CD4-positive, alpha-beta T cell treated with Interleukin-12 subunit alpha and Interleukin-12 subunit beta, for 1 hour (primary cell): ENCODE measurements at places on chromosomes 7 and 10.
A peak's percentile ranks its signal among the peaks of the same experiment; 100 is the strongest.

DNA sequence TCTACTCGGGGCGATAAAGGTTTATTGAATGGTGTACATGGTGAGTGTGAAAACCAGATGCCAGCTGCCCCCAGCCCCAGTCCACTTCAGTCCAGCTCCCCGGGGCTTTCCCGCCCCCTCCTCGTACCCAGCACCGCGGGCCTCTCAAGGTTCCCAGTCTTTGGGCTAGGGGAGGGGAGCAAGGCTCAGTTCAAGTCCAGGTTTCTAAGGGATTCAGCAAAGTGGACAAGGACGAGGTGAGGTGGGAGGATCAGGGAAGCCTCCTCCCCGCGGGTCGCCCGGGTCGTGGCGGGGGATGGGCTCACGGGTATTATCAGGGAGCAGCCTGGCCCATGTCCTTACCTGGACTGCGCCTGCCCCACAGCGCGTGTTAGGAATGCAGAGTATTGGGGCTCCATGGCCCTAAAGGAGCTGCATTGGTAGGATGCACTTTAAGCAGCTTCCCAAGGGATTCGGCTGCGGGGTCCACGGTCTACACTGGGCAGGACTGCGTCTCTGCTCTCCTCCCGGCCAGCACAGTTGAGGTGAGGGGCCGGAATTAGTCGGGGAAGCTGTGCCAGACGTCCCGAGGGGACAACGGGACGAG lies 541 bp upstream of the PFKFB3 start:
- no peak for DNase-seq

DNA sequence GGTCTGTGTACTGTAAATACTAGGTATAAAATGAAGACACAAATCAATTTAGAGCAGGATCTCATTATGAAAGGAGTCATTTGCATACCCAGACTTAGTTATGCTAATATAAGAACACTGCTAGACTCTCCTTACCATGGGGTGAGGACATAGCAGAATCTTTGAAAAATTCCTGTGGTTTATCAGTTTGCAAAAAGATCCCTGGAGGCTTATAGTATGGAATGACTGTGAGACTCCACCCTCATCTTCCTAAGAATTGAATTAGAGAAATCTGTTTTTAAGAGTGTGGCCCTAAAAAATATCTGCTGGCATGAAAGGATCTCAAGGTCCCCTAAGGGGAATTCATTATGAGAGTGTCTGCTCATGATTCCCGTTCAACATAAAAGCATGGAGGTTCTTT lies 63.2 kb downstream of the WNT2 start:
- no peak for DNase-seq

- DNase-seq = no peak
Observed at GRCh38 chr10:129021594-129022304, 445.3 kb upstream of the MGMT start.

DNA sequence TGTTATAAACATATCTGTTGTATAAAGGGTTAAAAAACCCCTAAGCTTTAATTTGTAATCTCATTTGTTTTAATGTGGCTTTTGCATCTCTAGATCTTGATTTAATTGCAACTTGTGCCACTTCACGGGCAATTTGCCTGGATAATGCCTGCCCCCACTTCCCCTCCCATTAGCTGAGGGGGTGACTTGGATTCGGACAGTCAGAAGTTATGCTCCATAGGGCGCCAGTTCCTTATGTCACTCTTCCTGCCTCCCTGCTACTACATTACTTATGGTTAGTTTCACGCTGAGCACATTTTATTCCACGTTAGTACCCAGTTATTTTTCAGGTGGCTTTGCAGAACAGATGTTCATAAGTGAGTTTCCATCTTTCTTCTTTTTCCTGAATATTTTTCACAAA lies 1015.2 kb upstream of the PHF14 start:
- DNase-seq = no peak

- no peak for DNase-seq
Observed at GRCh38 chr10:64286533-64286932, 765.3 kb downstream of the REEP3 start.

DNA sequence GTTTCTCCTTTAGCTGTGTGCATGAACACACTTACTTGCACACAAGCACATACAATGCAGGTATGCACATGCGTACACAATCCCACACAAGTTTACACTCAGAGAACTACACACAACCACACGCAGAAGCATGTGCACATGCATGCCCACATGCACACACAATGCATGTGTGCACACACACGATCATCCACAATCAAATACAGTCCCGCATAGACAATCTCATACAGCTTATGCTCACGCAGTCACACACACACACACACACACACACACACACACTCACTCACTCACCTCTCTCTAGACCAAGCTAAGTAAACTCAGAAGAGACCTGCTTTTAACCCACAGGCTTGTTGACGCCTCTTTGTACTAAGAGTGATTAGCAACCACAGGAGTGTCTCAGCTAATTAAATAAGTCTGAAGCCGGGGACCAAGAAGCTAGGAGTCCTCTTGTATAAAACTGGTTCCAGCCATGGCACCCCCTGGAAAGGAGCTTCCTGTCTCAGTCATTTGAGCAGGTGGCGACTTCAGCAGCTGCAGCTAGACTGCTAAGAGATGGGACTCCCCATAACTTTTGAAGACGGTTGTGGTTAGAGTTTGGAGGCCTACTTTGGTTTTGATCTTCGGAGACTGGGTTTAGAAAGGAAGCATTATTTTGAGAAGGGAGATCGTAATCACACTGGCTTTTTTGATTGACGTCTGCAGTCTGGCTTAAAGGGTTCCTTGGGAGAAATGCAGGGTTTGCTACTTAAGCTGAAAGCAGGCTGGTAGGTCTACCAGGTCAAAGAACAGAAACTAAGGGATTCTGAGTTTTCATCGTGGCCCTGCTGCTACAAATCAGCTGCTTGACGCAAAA lies 82.3 kb upstream of the ADRB1 start:
- DNase-seq = peak; percentile 85

DNA sequence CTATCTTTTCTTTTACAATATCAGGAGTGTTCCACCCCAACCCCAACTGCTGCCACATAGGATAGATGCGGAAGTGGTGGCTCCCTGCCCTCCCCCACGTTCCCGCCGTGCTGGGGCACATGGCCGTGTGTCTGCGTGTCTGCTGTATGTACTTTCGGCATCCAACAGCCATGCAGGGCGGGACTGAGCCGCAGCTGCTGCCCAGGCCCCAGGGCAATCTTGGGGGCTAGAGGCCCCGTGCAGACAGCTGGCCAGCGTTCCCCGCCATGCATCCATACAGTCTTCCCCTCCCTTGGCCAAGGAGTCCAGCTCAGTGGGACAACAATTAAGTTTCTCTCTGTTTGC lies 162.7 kb downstream of the DGKB start:
- no peak for DNase-seq

DNA sequence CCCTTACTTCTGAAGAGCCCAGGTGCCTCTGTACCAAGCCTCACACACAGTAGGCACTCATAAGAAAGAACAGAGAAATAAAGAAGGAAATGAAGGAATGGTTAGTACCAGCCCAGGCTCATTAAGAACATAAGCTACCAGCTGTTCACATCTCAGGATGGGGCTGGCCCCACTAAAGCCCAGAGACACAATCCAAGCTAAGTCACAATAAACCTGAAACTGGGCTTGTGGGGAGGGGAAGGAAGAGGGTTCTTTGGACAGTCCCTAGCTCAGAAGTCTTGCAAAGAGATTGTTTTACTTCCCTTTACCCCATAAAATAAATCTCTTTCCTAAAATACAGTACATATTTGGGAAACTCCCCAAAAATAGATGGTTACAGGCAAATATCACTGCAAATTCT lies 24.3 kb downstream of the FBXW4 start:
- DNase-seq = no peak
